ENCODE measurements at places on chromosomes 7 and 10.

- DNase-seq: no peak
Measured at GRCh38 chr10:122515588-122516231, 44.8 kb upstream of the DMBT1 start.

- no peak for DNase-seq
Measured at GRCh38 chr10:102434394-102435132, 2.2 kb upstream of the CUEDC2 start.

DNA sequence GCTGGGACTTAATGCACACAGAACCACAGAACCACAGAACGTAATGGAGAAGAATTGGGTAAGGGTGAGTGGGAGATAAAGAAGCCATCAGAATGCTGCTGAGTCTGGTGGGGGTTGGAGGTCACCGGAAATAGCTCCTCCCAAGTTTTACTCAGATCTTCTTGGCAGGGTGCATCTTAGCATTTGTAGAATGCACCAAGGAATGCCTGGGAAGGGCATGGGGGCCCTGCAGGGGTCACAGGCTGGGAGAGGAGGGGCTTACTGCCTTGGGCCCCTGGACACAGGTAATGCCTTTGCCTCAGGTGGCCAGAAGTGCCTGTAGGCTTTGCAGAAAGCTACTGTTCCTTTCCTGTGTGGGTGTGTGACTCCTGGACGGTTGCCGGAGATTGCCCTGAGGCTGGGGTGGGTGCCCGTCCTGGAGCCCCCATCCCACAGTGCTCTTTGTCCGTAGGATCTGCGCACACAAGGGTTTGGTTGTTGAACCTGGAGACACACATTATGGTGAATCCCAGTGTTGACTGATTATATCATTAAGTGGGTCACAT is 55.1 kb downstream of the MGMT start:
- no peak for DNase-seq

DNA sequence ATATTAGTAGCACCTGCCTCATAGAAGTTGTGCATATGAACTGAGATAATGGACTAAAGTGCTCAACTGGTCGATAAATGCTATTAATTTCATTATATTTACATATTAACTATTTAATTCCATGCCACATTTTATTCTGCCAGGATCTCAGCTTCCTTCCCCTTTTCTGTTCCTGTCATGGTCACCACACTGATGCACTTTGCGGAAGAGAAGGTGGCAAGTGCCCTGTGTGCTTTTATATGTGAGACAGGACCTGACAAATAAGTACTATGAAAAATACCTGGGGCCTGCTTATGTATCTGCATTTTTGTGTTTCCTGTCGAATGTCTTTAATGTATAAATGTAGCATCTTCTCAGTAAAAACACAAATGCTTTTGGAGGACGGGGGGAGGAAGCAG is 12.2 kb downstream of the ATP6V0E2 start:
- DNase-seq: no peak

GRCh38 chr7:716222-716621 is 10.3 kb upstream of the DNAAF5 start:
- no peak for DNase-seq

GRCh38 chr10:88190540-88191235 is 327.3 kb downstream of the PTEN start:
- DNase-seq: no peak

DNA sequence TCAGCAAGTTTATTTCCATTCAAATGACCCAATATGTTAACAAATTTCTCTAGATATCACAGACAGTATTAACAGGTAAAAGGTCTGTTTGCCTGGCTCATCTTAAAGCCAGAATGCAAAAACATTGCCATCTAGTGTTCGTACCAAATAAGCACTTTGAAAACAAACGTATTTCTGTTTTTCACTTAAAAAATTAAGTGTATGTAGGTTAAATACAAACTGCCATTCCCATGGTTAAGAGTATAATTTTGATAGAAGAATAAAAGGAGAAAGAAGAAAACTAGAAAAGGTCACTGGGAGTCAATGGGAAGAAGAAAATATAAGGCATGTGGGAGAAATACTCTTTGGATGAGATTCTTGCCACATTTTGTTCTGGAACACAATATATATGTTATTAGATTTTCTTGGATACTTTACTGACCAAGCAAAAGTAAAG is 51.0 kb downstream of the ORC5 start:
- DNase-seq: no peak

- no peak for DNase-seq
Measured at GRCh38 chr10:28181478-28182096, 121.3 kb downstream of the MPP7 start.

- no peak for DNase-seq
Measured at GRCh38 chr7:131090886-131091692, 236.6 kb upstream of the MKLN1 start.

GRCh38 chr10:7572391-7572790 is 94.4 kb downstream of the ITIH5 start:
- DNase-seq: no peak

- no peak for DNase-seq
Measured at GRCh38 chr7:74525881-74526280, 72.2 kb downstream of the GTF2IRD1 start.

- no peak for DNase-seq
Measured at GRCh38 chr10:34786464-34786863, 28.6 kb downstream of the PARD3 start.

DNA sequence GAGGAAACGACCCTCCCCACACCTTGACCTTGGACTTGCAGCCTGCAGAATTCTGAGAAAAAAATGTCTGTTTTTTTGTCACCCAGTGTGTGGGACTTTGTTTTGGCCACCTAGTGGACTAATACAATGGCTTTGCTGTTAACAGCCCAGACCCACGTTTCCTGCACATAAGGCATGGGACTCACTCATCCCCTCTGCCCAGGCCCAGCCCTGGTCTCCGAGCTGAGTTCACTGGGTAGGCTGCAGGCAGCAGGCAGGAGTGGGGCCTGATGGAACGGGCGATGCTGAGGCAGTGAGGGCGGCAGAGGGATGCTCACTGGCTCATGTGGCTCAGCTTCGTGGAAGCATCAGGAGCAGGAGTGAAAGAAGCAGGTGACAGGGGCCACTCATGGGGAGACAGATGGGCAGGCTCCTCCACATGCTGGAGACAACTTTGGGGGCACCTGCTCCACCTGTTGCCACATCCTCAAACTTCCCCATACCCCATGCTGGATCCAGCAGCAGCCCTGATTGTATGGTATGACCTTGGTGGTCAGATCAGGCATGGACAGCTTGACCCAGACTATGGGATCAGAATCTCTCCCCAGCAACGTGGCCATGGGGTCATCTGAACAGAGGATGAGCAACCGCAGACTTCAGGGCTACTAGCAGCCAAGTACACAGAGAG is 65.8 kb upstream of the ANTXRL start:
- DNase-seq: no peak

DNA sequence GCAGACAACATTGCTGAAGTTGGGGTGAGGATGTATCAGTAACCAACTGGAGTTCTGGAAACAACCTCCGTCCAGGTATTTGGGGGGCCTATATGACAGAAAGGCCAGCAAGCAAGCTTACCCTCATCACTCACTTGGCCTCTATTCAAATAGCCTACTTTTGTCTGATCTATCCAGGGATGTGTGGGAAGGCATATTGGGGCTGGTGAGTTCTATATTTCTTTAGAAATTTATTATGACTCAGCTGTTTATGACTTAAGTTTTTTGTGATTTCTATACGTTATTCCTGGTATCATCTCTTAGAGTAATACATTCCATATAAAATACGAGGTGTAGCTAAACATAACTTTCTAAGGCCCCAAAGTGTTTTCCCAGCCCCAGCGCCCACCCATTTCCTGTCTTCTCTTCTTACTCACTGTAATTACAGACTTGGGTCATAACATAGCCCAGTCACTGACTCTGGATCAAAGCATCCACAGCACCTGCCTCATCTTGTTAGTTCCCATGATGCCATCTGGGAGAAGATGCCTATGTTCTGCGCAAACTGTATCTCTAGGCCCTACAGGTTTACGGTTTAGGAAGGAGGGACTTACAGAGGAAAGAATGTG is 18.1 kb downstream of the GARS1 start:
- DNase-seq: no peak
